ENCODE measurements at places on chromosomes 1 and 21. TPM values are rescaled to one million over a fixed set of nuclear protein-coding genes. Genes with fewer than 3 reads are reported as not detected.

GIPC2 gene
- 0.32 TPM for total RNA-seq

- H3K27me3 ChIP-seq = no peaks in the 10 kb centered on the region
- H3K4me3 ChIP-seq = no peak overlapping the region
- no peak for DNase-seq
- H3K27ac ChIP-seq = no peak overlapping the region
- peaks cover 1% of the 10 kb centered on the region for H3K36me3 ChIP-seq
Observed at GRCh38 chr1:85612704-85613361, 32.3 kb downstream of the CCN1 start.

DNA sequence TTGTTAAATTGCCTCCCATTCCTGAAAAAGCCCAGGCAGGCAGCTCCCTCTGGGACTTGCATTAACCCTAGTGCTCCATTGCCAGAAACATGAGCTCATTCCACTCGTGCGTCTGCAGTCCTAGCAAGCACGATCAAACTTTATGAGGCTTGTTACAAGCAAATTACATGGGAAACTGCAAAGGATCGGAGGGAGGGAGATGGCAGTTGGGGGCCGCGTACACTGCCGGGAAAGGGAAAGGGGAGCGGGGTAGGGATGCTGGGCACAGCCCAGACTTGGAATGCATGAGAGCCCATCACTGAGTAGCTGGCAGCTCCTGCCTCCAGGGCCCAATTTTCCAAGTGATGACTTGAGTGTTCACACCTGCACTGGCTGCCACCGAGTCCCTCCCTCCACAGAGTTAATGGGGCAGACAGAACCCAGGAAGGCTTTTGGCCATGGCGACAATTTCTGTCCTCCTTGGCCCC, 169.9 kb downstream of the BRINP2 start:
- no peaks in the 10 kb centered on the region for H3K27me3 ChIP-seq
- no peak overlapping the region for H3K4me3 ChIP-seq
- H3K27ac ChIP-seq = no peak overlapping the region
- H3K4me1 ChIP-seq = no peaks in the 10 kb centered on the region

DNA sequence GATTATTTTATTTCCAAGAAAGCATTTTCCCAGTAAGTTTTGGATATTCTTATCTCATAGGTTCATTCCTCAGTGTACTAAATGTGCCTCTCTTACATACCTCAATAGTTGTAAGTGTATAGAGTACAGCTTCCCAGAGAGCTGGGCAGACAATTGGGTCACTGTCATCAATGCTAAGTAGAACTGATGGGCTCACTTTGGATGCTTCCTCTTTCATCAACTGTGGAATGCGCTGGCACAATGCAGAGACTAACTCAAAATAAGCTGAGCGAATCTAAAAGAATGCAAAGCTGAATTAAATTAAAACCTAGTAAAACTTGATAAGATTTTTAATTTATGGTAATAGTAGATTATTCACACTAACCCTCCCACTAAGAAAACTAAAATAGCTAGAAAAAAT, 21.5 kb downstream of the LTN1 start:
- no peak overlapping the region for H3K27ac ChIP-seq
- DNase-seq = no peak
- no peak overlapping the region for H3K4me3 ChIP-seq
- H3K4me1 ChIP-seq = no peaks in the 10 kb centered on the region
- peaks cover 7% of the 10 kb centered on the region for H3K36me3 ChIP-seq

RCOR3 gene
- 61.0 TPM for total RNA-seq

DNA sequence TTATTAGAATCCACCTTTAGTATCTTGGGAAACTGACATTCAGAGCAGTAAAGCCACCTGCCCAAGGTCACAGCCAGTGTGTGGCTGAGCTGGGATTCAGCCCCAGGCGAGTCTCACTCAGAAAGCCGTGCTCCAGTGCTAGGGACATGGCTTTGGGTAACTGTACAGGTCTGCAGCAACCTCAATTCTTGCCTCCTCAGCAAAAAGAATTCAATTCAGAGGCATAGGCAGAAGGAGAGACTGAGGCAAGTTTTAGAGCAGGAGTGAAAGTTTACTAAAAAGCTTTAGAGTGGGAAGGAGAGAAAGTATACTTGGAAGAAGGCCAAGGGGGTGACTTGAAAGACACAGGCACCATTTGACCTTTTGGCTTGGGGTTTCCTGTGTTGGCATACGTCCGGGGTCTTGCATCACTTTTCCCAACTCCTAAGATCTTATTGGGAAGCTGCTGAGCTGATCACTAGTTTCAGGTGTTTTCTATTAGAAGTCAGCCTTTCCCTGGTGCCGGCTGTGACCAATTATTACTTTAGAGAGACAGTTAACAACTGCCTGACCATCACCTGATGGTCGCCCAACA, 529.3 kb downstream of the MATN1 start:
- H3K27ac ChIP-seq = no peak overlapping the region
- H3K27me3 ChIP-seq = peaks cover 29% of the 10 kb centered on the region
- peaks cover 8% of the 10 kb centered on the region for H3K4me1 ChIP-seq
- no peaks in the 10 kb centered on the region for H3K36me3 ChIP-seq

GRCh38 chr1:80533775-80534334, 1266.9 kb upstream of the ADGRL2 start:
- H3K4me3 ChIP-seq = no peak overlapping the region
- H3K27ac ChIP-seq = no peak overlapping the region
- no peak for DNase-seq
- no peaks in the 10 kb centered on the region for H3K36me3 ChIP-seq
- H3K27me3 ChIP-seq = no peaks in the 10 kb centered on the region
- H3K4me1 ChIP-seq = no peaks in the 10 kb centered on the region
